ENCODE measurements at places on chromosomes 1 and 21.

GRCh38 chr1:3691421-3692204 lies 39.3 kb downstream of the TP73 start:
- H3K36me3 ChIP-seq, result no peaks in the 10 kb centered on the region
- H3K4me3 ChIP-seq, result no peak overlapping the region
- no peaks in the 10 kb centered on the region for H3K27me3 ChIP-seq
- H3K4me1 ChIP-seq, result no peaks in the 10 kb centered on the region
- no peak overlapping the region for H3K27ac ChIP-seq
- DNase-seq, result no peak

- no peak overlapping the region for H3K4me3 ChIP-seq
- DNase-seq, result no peak
- H3K27me3 ChIP-seq, result no peaks in the 10 kb centered on the region
Observed at GRCh38 chr1:231508497-231508896, 20.0 kb upstream of the TSNAX start.

- no peak for DNase-seq
- no peaks in the 10 kb centered on the region for H3K4me1 ChIP-seq
- no peaks in the 10 kb centered on the region for H3K36me3 ChIP-seq
- H3K27me3 ChIP-seq, result no peaks in the 10 kb centered on the region
- no peak overlapping the region for H3K4me3 ChIP-seq
Observed at GRCh38 chr1:198556971-198557370, 16.5 kb upstream of the ATP6V1G3 start.

GRCh38 chr1:156676820-156677615 lies at the start of gene NES:
Gene NES (minus strand): TSS chr1:156677407. CDS start chr1:156677264, 143 bp downstream.
- H3K4me3 ChIP-seq, result peak within 1 kb of the TSS; percentile 81
- peak within 1 kb of the TSS; percentile 100 for H3K27ac ChIP-seq
- no peaks in the 10 kb centered on the region for H3K27me3 ChIP-seq

GRCh38 chr1:180909462-180909976 lies 3.2 kb upstream of the KIAA1614 start:
- no peak overlapping the region for H3K4me3 ChIP-seq
- DNase-seq, result peak; percentile 7
- H3K36me3 ChIP-seq, result no peaks in the 10 kb centered on the region
- H3K4me1 ChIP-seq, result no peaks in the 10 kb centered on the region
- H3K27me3 ChIP-seq, result peaks cover 30% of the 10 kb centered on the region
- H3K27ac ChIP-seq, result no peak overlapping the region

- peak overlapping the region; percentile 82 for H3K4me3 ChIP-seq
- H3K27ac ChIP-seq, result peak overlapping the region; percentile 79
- H3K4me1 ChIP-seq, result peaks cover 14% of the 10 kb centered on the region
Observed at GRCh38 chr1:31760471-31761470, 3.4 kb downstream of the ADGRB2 start.

DNA sequence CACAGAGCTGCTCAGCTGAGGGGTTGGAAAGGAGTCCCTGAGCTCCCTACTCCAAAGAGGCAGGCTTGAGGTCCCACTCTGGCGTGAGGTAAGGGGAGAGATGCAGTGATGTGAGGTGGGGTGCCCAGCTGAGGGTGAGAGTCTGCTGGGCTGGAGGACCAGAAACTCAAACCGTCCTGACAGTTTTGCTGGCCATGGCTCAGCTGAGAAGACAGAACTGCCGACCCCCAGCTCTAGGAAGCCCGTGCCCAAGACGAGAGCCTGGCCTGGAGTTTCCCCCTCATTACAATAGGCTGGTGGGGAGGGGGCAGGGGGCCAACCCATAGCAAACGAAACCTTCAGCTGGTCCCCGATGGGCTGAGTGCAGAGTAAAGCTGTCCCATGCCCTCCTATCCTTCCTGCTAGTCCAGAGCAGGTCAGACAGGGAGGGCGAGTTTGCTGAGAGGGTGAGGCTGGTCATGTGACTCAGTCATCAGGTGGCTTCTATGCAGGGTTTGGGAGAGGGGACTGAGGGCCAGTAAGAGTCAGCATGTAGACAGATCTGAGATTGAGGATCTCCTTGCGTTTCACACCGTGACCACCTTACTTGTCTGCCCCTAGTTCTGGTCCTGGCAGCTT lies 129.3 kb downstream of the PRDM2 start:
- no peaks in the 10 kb centered on the region for H3K4me1 ChIP-seq
- DNase-seq, result no peak
- H3K36me3 ChIP-seq, result no peaks in the 10 kb centered on the region
- H3K27me3 ChIP-seq, result peaks cover 38% of the 10 kb centered on the region
- no peak overlapping the region for H3K27ac ChIP-seq

- DNase-seq, result no peak
- H3K27ac ChIP-seq, result no peak overlapping the region
- no peak overlapping the region for H3K4me3 ChIP-seq
Observed at GRCh38 chr1:156259805-156260204, 11.9 kb upstream of the PAQR6 start.

GRCh38 chr1:32992489-32993323 lies 28.1 kb upstream of the RNF19B start:
- no peaks in the 10 kb centered on the region for H3K27me3 ChIP-seq
- no peaks in the 10 kb centered on the region for H3K36me3 ChIP-seq
- peak; percentile 97 for DNase-seq
- H3K4me1 ChIP-seq, result peaks cover 8% of the 10 kb centered on the region
- H3K4me3 ChIP-seq, result no peak overlapping the region
- no peak overlapping the region for H3K27ac ChIP-seq

GRCh38 chr21:33514229-33514628 lies 22.7 kb upstream of the DNAJC28 start:
- no peak overlapping the region for H3K27ac ChIP-seq
- no peak for DNase-seq
- H3K27me3 ChIP-seq, result no peaks in the 10 kb centered on the region
- no peaks in the 10 kb centered on the region for H3K4me1 ChIP-seq
- H3K4me3 ChIP-seq, result no peak overlapping the region

- no peaks in the 10 kb centered on the region for H3K36me3 ChIP-seq
- DNase-seq, result no peak
- H3K27ac ChIP-seq, result no peak overlapping the region
- no peak overlapping the region for H3K4me3 ChIP-seq
- no peaks in the 10 kb centered on the region for H3K27me3 ChIP-seq
Observed at GRCh38 chr1:163897412-163898155, 575.8 kb downstream of the NUF2 start.

DNA sequence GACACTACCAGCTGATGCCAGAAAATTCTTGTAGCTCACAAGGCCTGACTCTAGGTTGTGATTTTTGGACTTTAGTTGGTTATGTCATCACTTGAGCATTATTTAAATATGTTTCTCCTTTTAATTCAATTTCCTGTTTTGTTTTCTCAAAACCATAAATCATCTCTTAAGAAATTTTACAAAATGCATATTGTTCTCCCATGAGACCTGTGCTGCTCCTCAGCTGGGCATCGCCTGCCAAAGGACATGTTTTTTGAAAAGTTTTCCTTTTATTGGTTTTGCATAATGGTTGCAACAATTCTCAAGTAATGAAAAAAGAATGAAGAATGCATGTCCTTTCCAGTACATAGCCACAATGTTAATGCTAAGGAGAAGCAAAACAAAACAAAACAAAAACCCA lies 204.7 kb upstream of the LYPLAL1 start:
- no peaks in the 10 kb centered on the region for H3K36me3 ChIP-seq
- H3K27ac ChIP-seq, result no peak overlapping the region
- DNase-seq, result no peak
- no peak overlapping the region for H3K4me3 ChIP-seq
- H3K4me1 ChIP-seq, result no peaks in the 10 kb centered on the region

- no peaks in the 10 kb centered on the region for H3K27me3 ChIP-seq
- H3K36me3 ChIP-seq, result peaks cover 63% of the 10 kb centered on the region
- H3K4me1 ChIP-seq, result peaks cover 4% of the 10 kb centered on the region
- DNase-seq, result no peak
- no peak overlapping the region for H3K27ac ChIP-seq
Observed at GRCh38 chr1:92833840-92834239, 2.0 kb downstream of the RPL5 start.

DNA sequence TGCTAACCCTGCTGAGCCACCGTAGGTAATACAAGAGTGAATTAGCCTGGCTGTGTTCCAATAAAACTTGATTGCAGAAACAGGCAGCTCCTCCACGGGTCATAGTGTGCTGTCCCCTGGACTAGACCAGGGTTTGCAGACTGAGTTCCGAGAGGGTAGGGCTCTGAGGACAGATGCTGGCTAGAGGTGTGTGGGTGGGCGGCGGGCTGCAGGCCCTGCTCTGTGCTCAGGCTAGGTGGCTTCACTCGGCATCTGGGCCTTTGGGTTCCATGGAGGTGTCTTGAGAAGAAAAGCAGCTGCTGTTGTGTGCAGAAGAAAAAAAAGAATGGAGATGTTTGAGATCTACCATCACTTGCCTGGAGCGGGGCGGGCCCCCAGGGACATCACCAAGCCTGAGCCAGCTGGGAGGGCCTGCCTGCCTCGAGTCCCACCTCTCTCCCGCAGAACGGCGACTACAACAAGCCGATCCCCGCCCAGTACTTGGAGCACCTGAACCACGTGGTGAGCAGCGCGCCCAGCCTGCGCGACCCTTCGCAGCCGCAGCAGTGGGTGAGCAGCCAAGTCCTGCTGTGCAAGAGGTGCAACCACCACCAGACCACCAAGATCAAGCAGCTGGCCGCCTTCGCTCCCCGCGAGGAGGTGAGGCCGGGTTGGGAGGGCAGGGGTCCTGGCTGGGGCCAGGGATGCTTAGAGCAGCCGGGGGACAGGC lies 7.9 kb downstream of the TMEM201 start:
- no peak overlapping the region for H3K4me3 ChIP-seq
- DNase-seq, result no peak
- peaks cover 13% of the 10 kb centered on the region for H3K36me3 ChIP-seq
- peaks cover 19% of the 10 kb centered on the region for H3K4me1 ChIP-seq
- no peaks in the 10 kb centered on the region for H3K27me3 ChIP-seq
- H3K27ac ChIP-seq, result no peak overlapping the region

DNA sequence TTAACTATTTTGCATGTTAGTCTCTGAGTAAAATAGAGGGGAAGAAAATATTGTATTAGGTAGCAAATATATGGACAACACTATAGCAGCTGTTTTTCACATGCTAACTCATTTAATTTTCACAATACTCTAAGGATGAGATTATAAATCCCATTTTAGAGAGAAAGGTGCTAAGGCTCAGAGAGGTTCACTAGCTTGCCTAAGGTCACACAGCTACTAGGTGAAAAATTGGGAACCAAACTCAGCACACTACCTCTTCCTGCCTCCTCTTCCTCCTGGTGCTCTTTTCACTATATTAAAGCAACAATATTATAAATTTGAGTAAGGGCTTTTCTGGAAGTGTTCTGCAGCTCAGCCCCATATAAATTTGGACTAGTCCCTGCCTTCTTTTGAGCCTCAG lies 2.3 kb downstream of the RXRG start:
- no peaks in the 10 kb centered on the region for H3K27me3 ChIP-seq
- H3K36me3 ChIP-seq, result no peaks in the 10 kb centered on the region

- H3K4me3 ChIP-seq, result no peak overlapping the region
- no peaks in the 10 kb centered on the region for H3K36me3 ChIP-seq
- H3K4me1 ChIP-seq, result no peaks in the 10 kb centered on the region
- no peak for DNase-seq
- no peaks in the 10 kb centered on the region for H3K27me3 ChIP-seq
Observed at GRCh38 chr1:74779750-74780149, 46.8 kb downstream of the TYW3 start.

DNA sequence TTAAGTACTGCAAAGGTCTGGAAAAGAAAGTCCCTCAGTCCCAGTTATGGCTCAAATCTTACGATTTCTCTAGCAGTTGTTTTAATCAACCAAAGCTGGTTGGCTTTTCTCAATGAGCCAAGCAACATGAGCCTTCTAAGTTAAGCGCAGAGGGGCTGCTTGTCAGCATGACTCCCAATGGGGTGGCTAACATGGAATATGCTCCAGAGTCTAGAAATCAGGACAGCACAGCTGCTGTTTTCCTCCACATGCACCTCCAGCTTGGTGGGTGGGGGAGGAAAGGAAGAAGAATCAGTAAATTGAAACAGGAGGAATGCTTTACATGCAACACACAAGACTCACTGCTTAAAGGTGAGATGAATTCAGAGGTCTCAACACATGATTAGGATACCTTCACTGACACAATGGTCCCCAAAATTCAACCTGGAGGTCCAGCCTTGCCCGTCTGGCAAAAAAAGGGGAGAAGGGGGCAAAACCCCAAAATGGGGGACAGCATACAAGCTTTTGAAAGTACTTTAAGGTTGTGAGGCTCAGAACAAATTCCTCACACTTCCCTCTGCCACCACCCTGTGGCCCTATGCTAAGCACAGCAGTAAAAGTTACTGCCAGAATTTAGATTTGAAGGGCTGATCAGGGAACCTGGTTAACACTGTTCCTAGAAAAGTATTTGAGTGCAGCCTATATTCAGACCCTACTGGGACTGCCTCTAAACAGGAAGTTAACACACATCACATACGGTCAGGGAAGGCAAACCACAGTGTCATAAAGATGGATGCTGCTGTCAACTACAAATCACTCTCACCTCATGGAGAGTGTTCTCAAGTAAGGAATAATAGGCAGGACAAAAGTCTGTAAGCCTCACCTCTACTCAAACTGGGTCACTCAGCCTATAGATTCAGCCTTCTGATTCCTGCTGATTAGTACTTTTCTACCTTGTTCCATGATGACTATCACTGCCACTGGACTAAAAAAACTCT lies 2.6 kb downstream of the GATAD2B start:
- peak; percentile 55 for DNase-seq
- H3K27ac ChIP-seq, result no peak overlapping the region
- H3K4me1 ChIP-seq, result peaks cover 12% of the 10 kb centered on the region
- H3K27me3 ChIP-seq, result no peaks in the 10 kb centered on the region

DNA sequence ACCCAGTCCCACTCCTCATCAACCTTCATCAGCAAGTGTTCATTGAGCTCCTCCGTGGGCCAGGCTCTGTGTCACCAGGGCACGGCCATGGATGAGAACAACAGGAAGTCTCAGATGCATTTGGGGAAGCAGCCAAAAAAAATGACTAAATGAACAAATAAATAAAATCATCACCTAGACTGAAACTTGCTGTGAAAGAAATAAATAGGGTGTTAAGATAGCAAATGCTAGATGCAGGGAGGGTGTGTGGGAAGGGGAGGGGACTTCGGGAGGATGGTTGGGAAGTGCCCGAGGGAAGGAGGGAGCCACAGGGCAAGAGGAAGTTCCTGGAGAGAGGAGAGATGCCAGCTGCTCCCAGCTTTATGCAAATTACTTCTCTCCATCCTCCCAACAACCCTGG lies 696.7 kb downstream of the PTPRU start:
- no peaks in the 10 kb centered on the region for H3K36me3 ChIP-seq
- no peak for DNase-seq
- H3K27me3 ChIP-seq, result no peaks in the 10 kb centered on the region
- peaks cover 5% of the 10 kb centered on the region for H3K4me1 ChIP-seq
- H3K4me3 ChIP-seq, result no peak overlapping the region
